Activated gamma-delta T cell treated with anti-CD3 and anti-CD28 coated beads, Interleukin-2, amount 50 U/mL, for 16 hours (primary cell): ENCODE measurements at places on chromosomes 12 and 14.

- no peak for DNase-seq
Measured at GRCh38 chr12:116291218-116291617, 13.7 kb upstream of the MED13L start.

DNA sequence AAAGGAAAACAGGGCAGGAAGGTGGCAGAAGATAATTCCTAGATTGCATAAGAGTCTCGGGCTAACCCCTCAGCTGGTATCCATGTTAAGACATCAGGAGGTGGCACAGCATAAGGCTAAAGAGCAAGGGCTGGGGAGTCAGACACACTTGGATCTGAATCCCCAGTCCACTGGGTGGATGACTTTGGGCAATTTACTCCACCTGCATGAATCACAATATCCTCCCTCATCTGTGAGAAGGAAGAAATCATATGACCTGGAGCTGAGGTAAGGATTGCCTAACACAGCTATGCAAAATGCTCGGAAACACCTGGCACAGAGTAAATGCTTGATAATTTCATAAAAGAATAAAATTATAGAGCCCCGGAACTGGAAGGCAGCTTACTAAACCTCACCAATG is 217.9 kb downstream of the PIK3C2G start:
- DNase-seq = no peak

- DNase-seq = no peak
Measured at GRCh38 chr12:80242321-80242720, 143.0 kb downstream of the OTOGL start.

GRCh38 chr12:47834199-47834903 is 14.6 kb upstream of the HDAC7 start:
- no peak for DNase-seq

- DNase-seq = no peak
Measured at GRCh38 chr14:33949411-33949893, 1.4 kb downstream of the EGLN3 start.

- DNase-seq = no peak
Measured at GRCh38 chr12:123073292-123073691, 77.6 kb downstream of the PITPNM2 start.

GRCh38 chr14:25537846-25538455 is 488.0 kb upstream of the STXBP6 start:
- no peak for DNase-seq

- DNase-seq = no peak
Measured at GRCh38 chr12:2283480-2283879, 230.7 kb downstream of the CACNA1C start.

DNA sequence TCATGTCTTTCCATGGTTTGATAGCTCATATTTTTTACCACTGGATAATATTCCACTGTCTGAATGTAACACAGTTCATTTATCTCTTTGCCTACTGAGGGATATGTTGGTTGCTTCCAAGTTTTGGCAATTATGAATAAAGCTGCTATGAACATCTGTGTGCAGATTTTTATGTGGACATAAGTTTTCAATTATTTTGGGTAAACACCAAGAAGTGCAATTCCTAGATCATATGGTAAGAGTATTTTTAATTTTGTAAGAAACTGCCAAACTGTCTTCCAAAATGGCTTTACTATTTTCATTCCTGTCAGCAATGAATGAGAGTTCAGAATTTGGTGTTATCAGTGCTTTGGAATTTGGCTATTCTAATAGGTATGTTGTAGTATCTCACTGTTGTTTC is 43.7 kb upstream of the SLC35F4 start:
- no peak for DNase-seq

DNA sequence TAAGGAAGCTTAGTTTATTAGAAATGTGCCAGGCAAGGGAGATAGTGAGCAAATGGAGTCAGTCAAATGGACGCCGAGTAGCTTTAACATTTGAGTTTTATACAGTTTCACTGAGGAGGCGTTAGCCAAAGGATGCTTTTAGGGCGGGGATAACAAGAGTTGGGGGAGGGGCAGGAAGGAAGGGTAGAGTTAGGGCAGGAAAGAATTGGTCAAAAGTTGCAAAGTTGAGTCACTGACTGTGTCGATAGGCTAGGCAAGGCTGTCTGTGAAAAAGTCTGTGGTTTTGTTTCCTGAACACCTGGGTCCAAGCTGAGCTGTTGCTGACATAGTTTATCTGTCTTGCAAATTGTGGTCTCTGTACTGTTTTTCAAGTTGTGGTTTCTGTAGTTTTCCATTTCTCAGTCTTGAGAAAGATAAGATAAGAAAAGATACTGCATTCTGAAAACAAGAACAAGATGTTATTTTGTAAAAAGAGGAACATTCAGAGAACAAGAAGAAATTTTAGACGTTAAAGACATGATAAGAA is 62.6 kb upstream of the RESF1 start:
- peak; percentile 87 for DNase-seq

- no peak for DNase-seq
Measured at GRCh38 chr14:93010130-93010499, 87.2 kb downstream of the CHGA start.

DNA sequence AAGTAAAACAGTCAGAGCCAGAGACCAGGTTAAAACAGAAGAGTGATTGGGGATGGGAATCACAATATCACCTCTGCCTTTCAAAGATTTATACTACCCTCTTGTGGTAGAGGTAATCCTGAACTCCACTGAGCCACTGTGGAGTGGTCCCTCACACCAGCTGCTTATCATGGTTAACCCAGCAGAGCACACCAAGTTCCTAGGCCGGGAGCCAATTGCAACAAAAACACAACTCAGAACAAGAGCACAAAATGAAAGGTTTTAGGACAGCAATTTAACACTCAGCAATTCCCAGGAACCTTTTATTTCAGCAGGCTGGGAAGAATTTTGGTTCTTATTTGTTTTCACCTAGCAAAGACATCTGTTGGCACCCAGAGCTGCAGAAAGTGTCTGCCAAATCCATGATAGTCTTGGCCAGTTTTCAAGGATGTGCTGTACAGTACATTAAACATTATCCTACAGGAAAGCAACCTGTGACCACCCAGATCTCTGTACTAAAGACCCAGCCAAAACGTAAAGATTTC is 220.5 kb upstream of the ATXN7L3B start:
- DNase-seq = no peak

DNA sequence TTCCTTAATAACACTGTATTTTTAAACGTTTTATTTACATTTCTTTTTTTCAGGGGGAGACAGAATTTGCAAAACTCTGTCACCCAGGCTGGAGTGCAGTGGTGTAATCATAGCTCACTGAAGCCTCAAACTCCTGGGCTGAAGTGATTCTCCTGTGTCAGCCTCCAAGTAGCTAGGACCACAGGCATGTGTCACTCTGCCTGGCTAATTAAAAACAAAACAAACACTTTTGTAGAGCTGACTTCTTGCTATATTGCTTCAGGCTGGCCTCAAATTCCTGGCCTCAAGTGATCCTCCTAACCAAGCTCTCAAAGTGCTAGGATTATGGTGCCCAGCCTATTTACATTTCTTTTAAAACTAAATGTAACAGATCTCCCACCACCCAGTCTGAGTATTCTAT is 12.7 kb downstream of the CPSF6 start:
- DNase-seq = no peak

DNA sequence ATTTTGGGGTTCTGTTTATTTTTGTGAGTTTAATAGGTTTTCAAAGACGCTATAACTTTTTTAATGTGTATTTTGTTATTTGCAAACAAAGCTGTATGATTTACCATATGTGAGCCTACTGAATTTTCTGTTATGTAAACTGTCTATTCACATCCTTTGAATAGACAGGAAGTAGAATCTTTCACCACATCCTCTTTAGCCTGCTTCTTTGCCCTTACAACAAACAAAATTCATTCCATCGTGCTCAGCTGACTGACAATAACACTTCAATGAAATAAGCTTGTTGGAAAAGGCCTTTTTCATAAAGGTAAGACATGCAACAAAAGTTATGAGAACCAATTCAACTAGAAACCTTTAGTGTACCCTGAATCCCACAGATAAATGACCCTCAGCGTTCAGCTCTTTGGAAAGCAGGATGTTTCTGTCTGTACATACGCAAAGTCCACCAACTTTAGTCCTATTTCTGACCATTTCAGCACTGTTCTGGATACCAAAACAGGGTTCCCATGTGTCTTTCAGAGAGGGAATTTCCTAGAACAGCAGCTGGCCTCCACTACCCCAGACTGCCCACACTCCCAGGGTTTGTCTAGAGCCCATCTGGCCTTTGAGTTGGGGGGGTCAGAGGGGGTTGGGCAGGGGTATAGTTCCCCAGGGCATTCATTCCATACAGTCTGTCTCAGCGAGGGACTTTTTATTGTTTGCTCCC is 71.3 kb downstream of the DUSP6 start:
- DNase-seq = no peak

DNA sequence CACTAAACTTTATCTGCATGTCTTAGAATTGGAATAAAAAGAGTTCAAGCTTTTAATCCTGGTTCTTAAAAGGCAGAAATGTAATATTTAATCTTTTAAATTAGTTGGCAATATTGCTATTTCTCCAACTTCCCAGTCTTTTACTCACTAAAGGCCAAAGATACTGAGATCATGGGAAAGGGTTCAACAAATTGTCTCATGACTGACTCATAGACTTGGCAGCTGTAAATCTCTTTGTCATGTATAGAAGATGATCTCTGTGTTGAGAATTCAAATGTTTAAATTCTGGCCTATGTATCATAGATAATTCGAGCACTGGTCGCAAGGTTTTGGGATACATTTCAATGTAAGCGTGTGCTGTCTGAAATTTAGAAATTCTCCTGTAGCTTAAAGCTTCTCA is 40.1 kb upstream of the STRAP start:
- DNase-seq = no peak

DNA sequence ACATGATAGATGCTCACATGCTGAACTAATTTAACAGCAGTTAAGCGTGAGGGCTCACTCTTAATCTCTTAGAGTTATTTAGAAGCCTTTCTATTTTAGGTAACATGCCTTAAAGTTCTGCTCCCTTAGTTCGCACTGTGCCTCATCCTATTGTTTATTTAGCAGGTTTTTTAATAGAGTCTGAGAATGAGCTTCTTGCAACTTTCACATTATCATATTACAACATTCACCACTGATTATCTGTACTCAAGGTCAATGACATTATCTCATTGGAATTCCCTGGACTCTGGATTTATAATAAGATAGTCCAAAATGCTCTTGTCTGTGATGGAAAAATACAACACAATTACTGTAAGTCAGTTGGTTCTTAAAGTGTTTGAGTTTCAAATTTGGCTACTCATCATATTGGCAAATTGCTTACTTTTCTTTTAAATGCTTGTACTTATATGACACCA is 183.6 kb upstream of the SLC38A2 start:
- DNase-seq = no peak

DNA sequence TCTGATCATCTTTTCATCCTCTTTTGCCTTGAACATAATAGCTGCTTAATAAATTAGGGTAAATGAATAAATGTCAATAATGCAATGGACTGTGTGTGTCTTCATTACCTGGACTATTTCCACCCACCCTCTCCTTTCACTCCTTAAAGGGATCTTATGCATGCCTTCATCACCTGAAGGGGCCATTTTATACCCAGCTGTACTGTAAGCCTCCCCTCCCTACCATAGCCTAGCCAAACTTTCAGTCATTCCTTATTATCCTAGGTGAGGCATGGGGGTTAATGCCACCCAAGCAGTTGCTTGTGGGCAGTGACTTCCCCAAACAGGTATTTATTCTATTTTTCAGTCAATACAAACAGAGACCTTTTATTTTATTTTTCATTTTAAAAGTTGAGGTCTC is 127.8 kb upstream of the PARP11 start:
- DNase-seq = no peak

- no peak for DNase-seq
Measured at GRCh38 chr12:38373784-38374183, 57.2 kb downstream of the ALG10B start.

DNA sequence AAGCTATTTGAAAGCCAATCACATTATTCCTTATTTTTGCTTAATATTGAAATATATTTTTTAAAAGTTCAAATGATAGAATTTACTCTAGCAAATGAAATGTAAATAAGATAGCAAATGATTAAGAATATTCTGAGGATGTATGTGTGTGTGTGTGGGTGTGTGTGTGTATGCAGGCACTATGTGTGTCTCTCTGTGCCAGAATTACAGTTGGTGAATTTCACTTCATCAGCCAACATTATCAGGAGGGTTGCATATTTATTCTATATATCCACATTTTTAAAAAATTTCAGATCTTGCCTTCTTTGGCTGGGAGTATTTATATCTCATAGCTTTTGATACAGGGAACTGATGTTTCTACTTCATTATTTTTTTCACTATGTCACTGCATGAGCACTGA is 274.9 kb upstream of the SOX5 start:
- no peak for DNase-seq

GRCh38 chr14:77032491-77032843 is 4.0 kb upstream of the IRF2BPL start:
- DNase-seq = no peak

- no peak for DNase-seq
Measured at GRCh38 chr14:24940213-24940783, 109.6 kb downstream of the STXBP6 start.

- DNase-seq = no peak
Measured at GRCh38 chr12:99736760-99737269, 89.3 kb downstream of the GARIN6 start.

DNA sequence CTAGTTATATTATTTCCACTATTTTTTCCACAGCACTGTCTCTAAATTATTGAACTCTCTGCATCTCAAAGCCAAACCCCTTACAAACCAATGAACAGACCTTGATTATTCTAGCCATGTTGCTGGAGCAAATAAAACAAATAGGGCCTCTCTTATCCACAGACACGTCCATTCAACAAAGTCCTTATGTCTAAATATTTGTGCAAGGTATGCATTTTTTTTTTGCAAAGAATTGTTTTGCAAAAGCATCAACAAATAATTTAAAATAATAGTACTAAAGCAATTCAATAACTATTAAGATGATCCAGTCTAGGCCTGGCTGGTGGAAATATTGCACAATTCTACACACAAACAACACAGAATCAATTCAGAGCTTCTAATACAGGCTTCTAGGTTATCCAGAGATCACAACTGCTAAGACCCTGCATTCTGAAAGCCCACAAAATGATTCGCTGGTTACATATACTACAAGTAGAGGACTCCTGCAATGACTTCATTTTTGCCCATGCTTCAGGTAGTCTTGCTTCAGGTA is 221.0 kb downstream of the SLC25A21 start:
- no peak for DNase-seq

DNA sequence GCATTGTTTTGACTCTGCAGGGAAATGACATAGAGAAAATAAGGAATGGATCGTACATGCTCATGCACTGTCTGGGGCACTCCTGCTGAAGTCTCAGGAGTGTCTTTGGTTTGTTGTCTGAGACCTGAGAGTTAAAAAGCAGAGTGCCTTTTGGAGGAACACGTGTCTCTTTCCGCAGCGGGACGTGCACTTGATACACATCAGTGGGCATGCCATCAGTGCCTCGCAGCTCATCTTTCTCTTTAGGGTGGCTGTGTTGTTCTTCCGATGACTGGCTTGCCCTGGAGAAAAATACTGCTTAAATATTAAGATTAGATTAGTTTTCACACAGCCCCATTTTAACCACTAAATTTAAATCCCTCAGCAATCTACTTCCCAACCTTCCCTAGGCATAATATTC is 835.9 kb downstream of the DIO2 start:
- no peak for DNase-seq

- no peak for DNase-seq
Measured at GRCh38 chr12:130097798-130098255, 64.4 kb upstream of the FZD10 start.

GRCh38 chr14:50083467-50084337 is 32.7 kb downstream of the VCPKMT start:
- peak; percentile 36 for DNase-seq
